Kidney (tissue), 22 donors: ENCODE measurements at places on chromosomes 6 and 20. TPM values are rescaled to one million over a fixed set of nuclear protein-coding genes. Genes with fewer than 3 reads are reported as not detected.
A peak's percentile ranks its signal among the peaks of the same experiment; 100 is the strongest.

GRCh38 chr6:107409942-107410341, 49.4 kb downstream of the PDSS2 start:
- no peak for DNase-seq

DNA sequence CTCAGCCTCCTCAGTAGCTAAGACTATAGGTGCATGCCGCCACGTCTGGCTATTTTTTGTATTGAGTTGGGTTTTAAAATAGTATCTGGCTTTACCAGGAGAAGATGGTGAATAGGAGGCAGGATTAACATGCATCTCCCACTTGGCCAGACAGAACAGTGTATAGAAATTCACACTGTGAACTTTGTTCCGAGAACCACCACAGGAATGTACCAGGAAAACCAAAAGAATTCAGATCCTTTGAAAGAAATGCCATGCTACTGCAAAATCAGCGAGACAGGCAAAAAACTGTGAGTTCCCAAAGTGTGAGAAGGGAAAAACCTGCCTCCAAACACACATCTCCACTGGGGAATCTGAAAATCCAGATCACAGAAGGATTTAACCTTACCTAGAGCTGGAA, 327.6 kb downstream of the NKAIN2 start:
- DNase-seq = no peak

DNA sequence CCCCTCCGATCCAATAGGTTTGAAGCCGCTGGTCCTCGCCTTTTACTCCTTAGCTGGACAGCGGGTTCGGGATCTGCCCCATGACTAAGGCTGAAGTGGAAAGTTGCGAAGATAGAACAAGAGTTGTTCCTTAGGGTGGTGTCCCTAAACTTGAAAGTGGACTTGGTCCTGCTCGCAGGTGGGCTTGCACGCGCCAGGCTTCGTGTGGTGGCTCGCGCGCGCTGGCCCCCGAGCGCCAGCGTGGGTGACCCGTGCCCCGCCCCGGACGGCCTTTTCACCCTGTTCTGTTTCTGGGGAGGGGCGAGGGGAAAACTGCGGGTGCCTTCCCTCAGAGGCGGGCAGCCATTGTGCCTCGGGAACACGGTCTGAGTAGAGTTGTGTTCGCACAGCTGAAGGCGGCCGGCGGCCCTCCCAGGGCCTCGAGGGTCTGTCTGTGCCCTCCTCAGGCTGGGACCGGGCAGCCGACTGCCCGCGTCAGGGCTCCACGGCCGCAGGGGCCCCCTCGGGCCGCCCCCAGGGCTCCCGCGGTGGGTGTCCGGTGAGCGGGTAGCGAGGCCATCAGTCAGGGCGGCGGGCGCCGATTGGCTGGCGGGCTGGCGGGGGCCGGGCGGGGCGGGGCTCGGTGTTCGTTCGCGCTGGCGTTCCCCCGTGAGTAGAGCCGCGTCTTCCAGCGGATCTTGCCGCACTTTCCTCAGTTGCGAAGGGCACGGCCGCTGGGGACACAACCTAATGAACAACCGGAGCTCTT, 33.0 kb downstream of the RREB1 start:
- peak; percentile 88 for DNase-seq

DNA sequence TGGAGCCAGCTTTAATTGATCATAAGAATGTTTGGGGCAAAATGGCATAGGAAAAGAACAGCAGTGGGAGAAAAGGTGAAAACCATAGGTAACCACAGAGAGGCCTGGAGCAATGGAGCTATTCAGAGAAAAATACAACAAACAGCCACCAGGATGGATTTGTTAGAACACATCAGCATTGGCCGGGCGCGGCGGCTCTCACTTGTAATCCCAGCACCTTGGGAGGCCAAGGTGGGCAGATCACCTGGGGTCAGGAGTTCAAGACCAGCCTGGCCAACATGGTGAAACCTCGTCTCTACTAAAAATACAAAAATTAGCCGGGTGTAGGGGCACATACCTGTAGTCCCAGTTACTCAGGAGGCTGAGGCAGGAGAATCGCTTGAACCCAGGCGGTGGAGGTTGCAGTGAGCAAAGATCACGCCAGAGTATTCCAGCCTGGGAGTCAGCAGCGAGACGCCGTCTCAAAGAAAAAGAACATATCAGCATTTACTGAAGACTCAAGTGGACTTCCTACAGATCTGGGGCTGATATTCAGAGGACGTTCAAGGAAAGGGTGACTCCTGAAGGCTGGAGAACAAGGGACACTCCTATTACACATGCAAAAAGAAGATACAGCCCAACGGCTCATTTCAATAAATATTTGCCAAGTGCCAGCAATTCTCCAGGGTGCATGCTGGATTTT, 20.2 kb downstream of the SNHG17 start:
- no peak for DNase-seq

TFAP2D gene
- total RNA-seq = not detected

- DNase-seq = no peak
Observed at GRCh38 chr20:46939031-46939965, 44.7 kb downstream of the EYA2 start.

GRCh38 chr6:5111626-5112025, 26.5 kb downstream of the PPP1R3G start:
- no peak for DNase-seq

NRSN1 gene
- total RNA-seq = not detected

DNA sequence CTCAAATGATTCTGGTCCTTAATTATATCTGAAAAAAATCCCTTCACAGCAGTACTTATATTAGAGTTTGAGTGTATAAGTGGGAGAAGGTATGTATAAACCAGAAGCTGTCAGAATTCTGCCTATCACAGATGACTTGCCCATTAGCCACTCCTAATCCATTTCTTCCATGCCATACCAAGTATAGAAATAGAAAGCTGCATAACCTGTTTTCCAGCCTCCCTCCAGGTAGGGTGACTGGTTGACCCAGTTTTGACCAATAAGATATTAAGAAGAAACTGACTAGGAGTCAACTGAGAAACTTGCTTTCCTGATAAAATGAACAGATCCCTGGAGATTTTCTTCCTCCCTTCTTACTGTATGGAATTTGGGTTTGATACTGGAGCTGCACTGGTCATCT, 112.2 kb upstream of the GRIK2 start:
- no peak for DNase-seq

TRIM10 gene
- total RNA-seq = 0.79 TPM

DNA sequence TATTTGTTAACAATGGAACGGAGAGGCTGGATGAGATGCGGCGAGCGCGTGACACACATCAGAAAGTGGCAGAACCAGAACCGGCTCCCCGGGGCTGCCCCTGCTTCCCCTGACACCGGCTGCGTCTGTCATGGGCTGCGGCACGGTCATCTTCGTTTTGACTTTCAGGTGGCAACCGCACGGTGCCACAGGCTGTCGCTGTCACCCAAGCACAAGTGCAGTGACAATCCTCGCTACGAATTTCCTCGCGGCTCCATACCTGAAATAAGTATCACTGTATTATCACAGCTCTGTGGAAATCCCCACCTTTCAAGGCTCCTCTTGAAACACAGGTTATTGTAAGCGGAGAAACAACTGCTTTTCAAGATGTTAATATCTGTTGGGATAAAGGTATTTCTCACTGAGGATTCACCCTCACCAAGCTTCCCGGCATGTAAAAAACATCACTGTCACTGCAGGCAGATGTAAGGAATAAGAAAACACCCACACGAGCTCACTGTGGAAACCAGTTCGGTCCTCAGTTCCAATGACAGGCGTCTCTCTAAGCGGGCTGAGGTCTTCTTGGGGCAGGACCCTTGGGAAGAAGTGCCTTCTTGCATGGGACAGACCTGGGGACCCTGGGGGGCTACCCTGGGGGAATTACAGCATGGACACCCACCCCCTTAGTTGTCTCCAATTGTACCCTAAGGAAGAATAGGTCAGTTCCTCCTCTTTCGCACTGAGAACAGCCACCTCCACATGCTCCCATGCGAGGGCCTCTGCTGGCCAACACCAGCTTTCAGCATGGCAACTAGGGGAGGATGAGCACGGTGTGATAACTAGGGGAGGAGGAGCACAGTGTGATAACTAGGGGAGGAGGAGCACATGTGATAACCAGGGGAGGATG, 86.3 kb downstream of the DACT2 start:
- DNase-seq = no peak

IRF4 gene
- total RNA-seq = 23.7 TPM

PPP1R14C gene
- total RNA-seq = 15.8 TPM

IP6K3 gene
- total RNA-seq = 0.47 TPM

LRRC73 gene
- 1.5 TPM for total RNA-seq

ARHGAP40 gene
- 20.2 TPM for total RNA-seq

DNA sequence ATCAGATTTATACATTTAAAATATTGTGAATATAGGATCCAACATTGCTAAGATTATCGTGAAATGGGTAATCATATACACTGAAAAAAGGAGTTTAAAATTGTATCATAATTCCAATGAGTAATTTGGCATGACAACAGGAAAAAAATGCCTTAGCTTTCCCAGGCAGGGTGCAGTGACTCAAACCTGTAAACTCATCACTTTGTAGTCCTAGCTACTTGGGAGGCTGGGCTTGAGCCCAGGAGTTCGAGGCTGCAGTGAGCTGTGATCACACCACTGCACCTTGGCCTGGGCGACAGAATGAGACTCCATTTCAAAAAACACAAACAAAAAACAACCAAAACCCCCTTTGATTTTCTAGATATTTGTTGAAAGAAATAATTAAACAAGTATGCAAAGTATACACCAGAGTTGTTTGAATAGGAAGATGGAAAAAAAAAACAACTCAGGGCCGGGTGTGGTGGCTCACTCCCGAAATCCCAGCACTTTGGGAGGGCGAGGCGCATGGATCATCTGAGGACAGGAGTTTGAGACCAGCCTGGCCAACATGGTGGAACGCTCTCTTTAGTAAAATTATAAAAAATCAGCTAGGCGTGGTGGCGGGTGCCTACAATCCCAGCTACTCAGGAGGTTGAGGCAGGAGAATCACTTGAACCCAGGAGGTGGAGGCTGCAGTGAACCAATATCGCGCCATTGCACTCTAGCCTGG, 98.7 kb downstream of the TRERF1 start:
- no peak for DNase-seq

FAM210B gene
- total RNA-seq = 27.2 TPM

GRCh38 chr6:99614430-99615186, 8.0 kb downstream of the PRDM13 start:
- DNase-seq = peak; percentile 48

DNA sequence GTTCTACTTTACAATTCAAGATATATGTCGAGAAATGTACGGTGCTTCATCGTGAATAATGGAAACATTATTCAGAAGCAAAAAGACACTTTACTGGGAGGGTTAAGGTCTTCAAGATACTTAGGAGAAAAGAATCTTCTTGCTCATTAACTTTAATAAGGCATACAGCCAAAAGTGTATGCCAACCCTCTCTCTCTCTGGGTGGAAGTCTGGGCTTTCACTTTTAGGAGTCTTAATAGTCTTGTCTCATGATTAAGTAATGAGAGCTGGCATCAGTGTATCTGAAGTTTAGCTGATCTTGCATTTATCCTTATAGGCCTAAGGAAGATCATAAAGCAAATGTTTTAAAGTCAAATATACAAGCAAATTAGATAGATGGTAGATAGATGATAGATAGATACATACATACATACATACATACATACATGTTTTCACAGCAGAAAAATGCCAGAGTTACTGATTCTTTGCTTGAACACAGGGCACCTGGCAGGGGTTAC, 21.5 kb downstream of the OLIG3 start:
- DNase-seq = no peak

- no peak for DNase-seq
Observed at GRCh38 chr20:17029698-17030097, 197.1 kb upstream of the PCSK2 start.

DNA sequence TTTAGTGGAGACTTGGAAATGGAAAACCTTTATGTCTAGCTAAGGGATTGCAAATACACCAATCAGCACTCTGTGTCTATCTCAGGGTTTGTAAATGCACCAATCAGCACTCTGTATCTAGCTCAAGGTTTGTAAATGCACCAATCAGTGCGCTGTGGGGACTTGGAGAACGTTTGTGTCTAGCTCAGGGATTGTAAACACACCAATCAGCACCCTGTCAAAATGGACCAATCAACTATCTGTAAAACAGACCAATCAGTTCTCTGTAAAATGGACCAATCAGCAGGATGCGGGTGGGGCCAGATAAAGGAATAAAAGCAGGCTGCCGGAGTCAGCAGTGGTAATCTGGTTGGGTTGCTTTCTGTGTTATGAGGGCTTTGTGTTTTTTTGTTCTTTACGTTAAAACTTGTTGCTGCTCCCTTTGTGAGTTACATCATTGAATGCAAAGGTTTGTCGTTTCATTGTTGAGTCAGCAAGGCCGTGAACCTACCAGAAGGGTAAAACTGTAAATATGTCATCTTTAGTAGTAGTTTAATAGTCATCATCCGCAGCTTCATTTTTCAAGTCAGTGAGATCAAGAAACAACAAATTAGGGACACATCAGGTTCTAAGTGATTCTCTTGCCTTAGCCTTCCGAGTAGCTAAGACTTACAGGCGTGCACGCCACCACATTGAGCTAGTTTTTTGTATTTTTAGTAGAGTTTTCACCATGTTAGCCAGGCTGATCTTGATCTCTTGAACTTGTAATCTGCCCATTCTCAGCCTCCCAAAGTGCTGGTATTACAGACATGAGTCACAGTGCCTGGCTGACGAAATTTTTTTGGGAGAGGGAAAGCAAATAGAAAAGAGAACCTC, 22.7 kb upstream of the NUP153 start:
- no peak for DNase-seq

GRCh38 chr6:170225852-170226417, 64.9 kb downstream of the DLL1 start:
- DNase-seq = no peak

DNA sequence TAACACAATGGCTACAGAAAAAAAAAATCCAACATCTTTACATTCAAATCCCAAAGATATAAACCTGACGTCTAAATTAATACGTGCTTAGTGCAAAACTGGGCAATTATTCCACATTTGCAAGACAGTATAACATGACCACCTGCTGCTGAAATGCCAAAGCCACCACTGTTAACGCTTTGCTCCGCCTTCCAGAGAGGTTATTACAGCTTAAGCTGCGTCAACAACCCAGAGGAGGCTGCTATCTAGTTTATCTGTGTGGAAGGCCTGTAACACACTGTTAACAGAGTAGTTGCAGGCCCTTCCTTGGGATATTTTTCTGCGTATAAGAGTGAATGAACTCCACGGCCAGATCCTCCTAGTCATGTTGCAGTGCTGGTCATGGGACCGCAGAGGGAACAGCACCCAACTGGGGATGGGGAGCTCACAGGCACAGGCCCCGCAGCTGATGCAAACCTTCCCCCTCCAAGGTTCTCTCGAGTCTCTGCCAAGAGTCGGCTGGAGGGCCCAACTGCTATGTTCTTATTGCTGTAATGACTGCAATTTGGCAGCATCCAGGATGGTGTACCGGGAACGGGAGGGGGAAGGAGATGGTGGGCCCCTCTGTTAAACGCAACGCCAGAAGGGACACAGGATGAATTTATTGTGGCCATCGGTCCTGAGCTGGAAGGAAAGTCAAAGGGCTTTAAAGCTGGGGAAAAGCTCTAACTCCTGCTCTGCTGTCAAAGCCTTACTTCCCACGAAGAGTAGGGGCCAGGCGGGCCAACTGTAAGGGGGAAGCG, 993 bp upstream of the NCOA7 start:
- DNase-seq = peak; percentile 76

PARD6B gene
- 72.0 TPM for total RNA-seq

EPHA7 gene
- 27.0 TPM for total RNA-seq
